Right kidney (tissue), 9 donors: ENCODE measurements at places on chromosomes 11 and 22.

GRCh38 chr22:50061824-50062355 lies 3.8 kb upstream of the TTLL8 start:
- no peak for DNase-seq

DNA sequence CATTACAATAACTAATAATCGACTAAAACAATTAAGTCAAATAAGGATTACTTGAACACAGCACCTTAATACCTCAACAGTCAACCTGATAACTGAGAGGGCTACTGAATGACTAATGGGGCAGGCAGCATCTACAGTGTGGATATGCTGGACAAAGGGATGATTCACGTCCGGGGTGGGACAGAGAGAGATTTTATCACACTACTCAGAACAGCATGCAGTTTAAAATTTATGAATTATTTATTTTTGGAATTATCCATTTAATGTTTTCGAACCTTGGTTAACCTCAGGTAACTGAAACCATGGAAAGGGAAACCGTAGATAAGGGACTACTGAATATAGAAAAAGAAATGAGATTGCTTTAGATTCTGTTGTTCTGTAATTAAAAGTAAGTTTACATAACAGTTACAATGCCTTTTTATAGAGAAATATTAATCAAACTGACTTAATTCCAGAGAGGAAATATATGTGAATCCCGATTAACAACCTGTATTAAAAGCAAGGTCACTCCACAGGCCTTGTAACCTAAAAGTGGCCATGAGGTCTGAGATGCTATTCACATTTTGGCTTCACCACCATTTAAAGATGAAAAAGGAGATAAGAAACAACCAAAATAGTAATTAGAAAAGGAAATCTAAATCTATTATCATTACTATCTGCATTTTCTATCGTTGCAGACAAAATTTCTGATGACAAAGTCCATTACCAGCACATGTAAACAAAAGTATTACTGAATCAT lies 119.0 kb upstream of the TP53AIP1 start:
- no peak for DNase-seq

DNA sequence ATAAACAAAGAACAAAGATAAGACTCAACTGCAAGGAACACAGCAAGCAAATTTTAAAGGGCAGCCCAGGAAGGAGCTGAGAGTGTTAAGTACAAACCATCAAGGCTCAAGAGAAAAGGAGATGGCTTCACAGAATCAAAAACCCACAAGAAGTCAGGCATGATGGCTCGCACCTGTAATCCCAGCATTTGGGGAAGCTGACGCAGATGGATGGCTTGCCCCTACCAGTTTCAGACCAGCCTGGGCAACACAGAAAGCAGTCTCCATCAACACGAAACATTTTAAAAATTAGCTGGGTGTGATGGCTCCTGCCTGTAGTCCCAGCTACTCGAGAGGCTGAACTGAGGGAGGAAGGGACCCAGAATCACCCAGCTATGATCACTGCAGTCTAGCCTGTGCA lies 32.6 kb downstream of the MAPK1 start:
- DNase-seq, result no peak

GRCh38 chr11:112459001-112459400 lies 198.3 kb upstream of the PLET1 start:
- no peak for DNase-seq
